ENCODE measurements at places on chromosomes 1 and 21.
A peak's percentile ranks its signal among the peaks of the same experiment; 100 is the strongest.

DNA sequence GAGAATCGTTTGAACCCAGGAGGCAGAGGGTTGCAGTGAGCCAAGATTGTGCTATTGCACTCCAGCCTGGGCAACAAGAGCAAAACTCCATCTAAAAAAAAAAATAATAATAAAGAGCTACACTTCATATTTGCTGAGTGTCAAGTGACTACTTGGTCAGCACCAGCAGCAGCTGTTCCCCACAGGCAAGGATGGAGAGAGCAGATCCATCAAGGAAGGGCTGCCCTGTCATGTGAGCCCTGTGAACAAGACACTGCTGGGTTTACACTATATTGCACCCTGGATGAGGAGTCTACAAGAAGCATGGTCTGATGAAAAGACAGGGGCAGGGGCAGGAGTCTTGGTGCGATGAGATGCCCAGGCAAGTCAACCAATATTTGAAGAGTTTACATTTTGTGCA, 3.6 kb downstream of the CTNNBIP1 start:
- DNase-seq: no peak

- no peak for DNase-seq
Observed at GRCh38 chr1:200512191-200512590, 102.4 kb upstream of the ZNF281 start.

DNA sequence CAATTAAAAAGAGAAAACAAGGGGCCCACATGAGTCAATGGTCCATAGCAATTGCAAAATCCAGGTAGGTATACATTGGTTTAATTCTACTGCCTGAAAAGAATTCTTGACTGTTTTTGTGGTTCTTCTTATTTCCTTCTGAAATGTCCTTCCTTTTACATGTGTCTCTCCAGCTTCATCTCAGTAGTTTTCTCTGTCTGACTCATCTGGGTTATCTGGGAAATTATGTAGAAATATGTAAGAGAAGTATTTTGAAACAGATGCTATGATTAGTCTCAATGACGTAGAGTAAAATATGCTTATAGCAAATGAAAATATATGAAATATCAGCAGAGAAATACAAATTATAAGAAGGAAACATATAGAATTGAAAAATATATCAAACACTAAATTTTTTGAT, 953.2 kb downstream of the BRINP3 start:
- DNase-seq: no peak

DNA sequence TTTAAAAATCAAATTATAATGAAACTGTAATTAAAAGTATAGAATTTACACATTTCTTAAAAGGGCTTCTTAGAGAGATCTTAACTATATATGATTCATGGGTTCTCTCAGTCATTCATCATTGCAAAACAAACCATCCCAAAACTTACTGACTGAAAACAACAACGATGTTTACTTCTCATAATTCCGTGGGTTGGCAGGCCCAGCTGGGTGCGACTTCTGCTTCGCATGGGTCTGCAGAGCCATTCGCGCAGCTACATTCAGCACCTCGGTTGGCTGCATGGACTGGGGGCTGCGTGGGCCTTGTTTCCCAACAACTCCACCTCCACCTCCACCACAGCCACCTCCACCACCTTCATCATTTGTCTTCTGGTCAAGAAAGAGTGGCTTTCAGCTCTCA, 4.0 kb downstream of the SLAMF8 start:
- no peak for DNase-seq

- no peak for DNase-seq
Observed at GRCh38 chr1:87763483-87763882, 434.8 kb downstream of the LMO4 start.

- DNase-seq: no peak
Observed at GRCh38 chr1:29932626-29933025, 696.3 kb downstream of the PTPRU start.

GRCh38 chr1:110800079-110800478, 72.9 kb upstream of the CD53 start:
- no peak for DNase-seq

DNA sequence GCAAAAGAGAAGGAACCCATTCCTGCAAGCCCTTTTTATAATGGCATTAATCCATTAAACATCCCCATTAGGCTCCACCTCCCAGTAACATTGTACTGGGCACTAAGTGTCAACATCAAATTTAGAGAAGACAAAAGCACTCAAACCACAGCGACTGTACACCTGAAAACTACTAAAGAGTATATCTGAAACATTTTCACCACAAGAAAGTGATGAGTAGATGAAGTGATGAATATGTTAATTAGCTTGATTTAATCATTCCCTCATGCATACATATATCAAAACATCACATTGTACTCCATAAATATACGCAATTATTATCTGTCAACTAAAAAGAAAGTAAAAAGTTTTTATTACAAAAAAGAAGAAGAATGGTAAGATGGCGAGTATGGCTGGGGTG, 26.4 kb downstream of the ACP6 start:
- DNase-seq: no peak

GRCh38 chr1:46448109-46448911, 41.3 kb upstream of the DMBX1 start:
- no peak for DNase-seq

DNA sequence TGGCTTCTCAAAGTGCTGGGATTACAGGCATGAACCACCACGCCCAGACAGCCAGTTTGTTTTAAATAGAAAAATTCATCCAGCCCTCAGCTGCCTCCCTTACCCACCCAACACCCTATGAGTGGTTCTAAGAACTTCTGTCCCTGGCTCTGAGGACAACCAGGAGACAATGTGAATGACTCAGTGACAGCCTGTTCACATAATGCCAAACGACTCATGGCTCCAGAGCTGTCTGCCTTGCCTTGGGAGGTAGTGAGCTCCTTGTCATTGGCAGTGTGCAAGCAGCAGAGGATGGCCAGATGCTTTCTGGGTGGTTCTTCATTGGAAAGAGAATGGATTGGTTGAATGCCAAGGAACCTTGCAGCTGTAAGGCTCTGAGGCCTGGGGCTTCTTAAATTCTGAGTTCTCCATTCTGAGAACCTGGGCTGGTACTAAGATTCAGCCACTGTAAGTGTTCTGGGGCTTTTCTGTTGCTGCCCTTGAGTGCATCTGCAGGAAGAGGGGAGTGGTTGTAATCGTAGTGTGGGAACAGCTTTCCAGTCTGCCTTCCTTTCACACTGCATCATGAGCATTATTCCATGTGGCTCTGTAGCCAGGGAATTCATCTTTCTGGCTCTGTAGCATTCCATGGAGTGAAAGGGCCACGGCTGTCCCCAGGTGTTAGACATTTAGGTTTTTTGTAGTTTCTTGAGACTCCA, 5.8 kb downstream of the SERINC2 start:
- no peak for DNase-seq

DNA sequence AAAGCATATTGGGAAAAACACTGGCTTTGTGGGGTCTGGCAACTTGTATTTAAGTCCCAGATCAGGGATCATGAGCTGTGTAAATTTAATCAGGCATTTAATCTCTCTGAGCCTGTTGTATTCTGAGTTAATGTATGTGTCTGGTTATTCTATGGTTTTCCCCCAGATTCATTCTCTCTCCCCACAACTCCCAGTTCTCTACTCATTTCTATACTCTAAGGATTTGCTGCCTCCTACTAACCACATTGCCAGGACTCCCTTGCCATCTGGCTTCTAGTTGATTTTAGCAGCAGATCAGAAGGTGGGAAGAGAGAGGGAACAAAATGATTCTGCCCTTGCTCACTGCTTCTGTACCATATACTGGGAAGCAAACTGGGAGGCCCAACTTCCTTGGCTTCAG, 31.4 kb upstream of the S1PR1 start:
- DNase-seq: no peak

DNA sequence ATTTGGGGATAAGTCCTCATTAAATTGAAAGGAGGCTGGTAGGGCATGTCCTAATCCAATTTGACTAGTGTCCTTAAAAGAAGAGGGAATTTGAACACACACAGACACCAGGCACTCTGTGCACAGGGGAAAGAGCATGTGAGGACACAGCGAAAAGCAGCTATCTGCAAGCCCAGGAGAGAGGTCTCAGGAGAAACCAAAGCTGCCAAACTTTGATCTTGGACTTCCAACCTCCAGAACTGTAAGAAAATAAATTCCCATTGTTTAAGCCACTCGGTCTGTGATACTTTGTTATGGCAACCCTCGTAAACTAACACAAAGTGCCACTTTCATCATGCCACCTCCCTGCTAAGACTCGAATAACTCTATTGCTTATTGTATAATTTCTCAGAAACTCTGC, 13.8 kb downstream of the PLA2G4A start:
- DNase-seq: no peak

DNA sequence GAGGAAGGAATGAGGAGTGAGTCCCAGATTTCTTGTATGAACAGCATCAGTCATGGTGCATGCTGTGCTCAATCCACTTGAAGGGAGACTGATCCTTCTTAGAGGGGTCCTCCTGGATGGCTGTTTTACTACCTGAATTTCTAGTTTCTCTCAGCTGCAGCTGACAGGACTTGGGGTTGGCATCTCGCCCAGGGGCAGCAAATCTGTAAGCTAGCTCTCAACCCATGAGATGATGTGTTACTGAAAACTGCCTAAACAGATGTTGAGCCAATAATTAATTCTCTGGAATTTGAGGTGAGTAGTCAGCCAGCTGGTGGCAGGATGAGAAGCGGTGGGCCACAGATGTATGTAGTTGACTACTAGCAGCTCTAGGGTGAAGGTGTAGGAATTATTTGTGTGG, 19.6 kb downstream of the BACH1 start:
- DNase-seq: no peak

DNA sequence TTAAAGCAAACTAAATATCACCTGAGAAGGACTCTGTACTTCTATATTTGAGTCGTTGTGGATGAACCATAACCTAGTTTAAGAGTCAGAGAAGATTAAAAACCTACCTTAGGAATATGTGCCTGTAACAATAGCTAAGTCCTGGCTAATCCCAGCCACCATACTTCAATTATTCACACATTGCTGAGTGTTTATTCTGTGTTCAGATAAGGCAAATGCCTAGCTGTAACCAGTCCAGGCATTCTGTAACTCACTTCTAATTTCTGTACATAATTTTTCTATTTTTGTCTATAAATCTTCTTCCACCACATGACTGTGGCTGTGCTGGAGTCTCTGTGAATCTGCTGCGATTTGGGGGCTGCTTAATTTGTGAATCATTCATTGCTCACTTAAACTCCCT, 441.9 kb upstream of the ADAMTS5 start:
- no peak for DNase-seq

GRCh38 chr1:164855716-164856329, 296.8 kb downstream of the PBX1 start:
- no peak for DNase-seq

DNA sequence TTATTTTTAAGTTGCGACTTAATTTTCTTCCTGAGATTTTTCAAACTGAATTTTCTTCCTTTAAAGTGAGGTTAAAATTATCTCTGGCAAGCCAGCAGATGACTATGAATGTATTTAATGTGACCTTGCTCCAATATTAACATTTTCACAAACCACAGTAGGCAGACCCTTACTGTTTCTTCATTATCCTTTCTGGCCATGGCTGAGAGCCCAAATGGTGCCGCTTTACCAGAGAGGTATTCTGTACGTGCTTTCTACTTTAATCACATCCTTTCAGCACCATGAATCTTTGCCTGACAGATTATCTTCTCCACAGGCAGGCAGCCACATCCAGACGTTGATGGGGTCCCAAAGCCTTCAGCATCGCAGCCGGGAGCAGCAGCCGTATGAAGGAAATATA, 129.6 kb downstream of the LRRC40 start:
- DNase-seq: no peak

- DNase-seq: no peak
Observed at GRCh38 chr1:26785611-26786436, 1.9 kb upstream of the PIGV start.

DNA sequence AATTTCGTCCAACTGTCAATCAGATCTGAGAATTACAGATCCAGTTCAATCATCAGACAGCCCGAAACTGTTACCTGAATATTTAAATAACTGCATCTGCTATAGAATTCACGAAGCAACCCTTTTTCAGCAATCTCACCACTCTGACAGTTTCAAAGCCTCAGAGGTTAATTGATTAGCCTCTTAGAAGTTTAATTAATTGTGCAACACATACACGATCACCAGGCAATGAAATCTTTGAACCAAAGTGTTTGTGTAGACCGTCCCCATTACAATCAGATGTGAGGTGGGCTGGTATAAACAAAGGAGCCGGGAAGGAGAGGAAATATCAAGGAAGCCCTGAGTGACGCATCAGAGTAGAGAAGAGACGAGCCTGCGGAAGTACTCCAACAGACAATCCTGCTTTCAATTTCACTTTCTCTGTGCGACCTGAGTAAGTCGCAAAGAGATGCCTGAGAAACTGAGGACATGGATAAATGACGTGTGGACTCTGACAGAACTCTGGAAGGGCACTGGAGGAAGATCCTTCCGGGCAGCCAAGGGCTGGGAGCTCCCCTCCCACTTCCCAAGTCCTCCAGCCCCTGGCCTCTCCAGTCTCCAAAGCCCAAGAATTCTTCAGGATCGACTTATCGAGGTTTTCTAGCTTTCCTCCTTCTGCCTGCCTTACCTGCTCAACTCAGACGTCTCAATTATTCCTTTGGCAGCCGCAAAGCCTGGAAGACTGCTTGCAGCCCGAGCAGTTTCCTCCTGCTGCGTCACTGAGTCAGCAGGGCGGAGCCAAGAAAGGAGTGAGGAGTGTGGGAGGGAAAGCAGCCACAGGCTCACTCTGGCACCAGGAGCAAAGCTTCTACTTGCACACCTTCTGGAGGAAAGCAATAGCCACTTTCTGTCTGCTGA, at the start of gene RNASEL:
Gene RNASEL, minus strand, starts transcription at position 757 of the 897 bp plus-strand sequence. CDS start 2,450 bp downstream, outside the sequence.
- peak; percentile 42 for DNase-seq

- no peak for DNase-seq
Observed at GRCh38 chr1:6724517-6725141, 23.0 kb upstream of the DNAJC11 start.

GRCh38 chr21:31340942-31341487, 3.0 kb downstream of the TIAM1 start:
- DNase-seq: no peak

DNA sequence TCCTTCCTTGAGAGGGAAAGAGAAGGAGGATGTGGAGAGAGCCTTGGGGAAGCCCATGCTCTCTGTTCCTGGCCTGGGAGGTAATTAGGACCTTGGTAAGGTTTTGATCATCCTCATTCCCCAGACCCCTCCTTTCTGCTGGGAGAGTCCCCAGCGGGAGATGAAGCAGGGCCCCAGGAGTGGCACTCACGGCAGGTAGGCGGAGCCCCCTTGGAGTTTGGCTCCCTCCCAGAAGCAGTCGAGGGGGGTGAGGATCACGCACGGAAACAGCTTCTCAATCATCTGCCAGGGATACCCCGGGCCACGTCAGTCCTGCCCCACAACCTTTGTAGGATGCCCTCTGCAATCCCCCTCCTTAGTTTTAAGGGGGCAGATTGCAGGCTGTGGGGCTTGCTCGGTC, 11.5 kb downstream of the PTCH2 start:
- no peak for DNase-seq
